Amygdala (tissue), 56 donors: ENCODE measurements at places on chromosomes 16 and 17.

DNA sequence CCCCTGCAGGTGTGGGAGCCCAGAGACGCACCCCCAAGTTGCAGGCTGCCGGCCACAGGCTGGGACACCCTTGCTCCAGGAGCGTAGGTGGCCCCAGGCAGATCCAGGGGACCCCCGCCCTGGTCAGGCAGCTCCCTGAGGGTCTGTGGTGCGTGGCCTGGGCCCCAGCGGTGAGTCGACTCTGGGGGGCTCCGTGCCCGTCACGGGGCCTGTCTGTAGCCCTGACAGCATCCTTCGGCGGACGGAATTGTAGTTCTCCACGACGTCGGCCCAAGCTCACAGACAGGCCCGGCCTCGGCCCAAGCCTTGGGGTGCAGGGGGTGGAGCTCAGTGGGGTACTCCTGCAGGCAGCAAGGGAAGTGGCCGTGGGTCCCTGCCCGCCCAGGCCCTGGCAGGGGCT lies 82.9 kb downstream of the LMF1 start:
- DNase-seq = no peak

- DNase-seq = no peak
Measured at GRCh38 chr16:49089533-49089932, 192.1 kb downstream of the CBLN1 start.

- no peak for DNase-seq
Measured at GRCh38 chr17:62981933-62982332, 15.9 kb downstream of the TANC2 start.

- DNase-seq = no peak
Measured at GRCh38 chr17:82938873-82939620, 99.2 kb upstream of the ZNF750 start.

GRCh38 chr16:62041401-62041800 lies 5.2 kb upstream of the CDH8 start:
- no peak for DNase-seq

DNA sequence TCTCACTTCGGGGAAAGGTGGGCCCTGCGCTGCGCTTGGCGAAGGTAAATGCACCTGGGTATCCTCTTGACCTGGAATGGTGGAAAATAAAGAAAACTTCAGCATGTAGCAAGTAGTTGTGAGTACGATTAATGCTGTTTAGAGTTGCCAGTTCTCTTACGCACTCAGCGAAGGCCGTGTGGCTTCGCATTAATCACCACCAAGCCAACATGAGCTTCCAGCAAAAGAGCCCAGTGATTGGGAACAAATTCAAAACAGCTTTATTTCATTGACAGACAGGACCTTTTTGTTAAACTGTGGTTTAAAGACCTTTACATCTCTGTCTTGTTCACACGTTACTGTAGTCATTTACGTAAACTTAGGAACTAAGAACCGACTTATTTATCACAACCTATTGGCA lies 531.4 kb downstream of the MAF start:
- no peak for DNase-seq

DNA sequence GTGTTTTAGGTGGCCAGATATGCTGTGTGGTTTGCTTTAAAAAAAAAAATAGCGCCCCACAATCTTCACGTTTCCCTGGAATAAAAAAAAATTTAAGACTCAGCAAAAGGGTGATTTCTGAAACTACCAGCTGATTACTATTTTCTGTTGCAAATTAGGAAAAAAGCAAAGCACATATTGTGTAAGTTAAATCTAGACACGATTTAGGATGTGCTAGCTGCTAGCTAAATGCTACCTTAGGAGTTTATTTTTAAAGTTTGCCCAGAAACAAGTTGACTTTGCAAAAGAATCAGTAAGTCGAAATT lies 944 bp upstream of the MARF1 start:
- DNase-seq = no peak
